ENCODE measurements at places on chromosomes 16 and 17.
A peak's percentile ranks its signal among the peaks of the same experiment; 100 is the strongest.

GRCh38 chr16:56580391-56581048 is 8.8 kb upstream of the MT3 start:
- DNase-seq = no peak

DNA sequence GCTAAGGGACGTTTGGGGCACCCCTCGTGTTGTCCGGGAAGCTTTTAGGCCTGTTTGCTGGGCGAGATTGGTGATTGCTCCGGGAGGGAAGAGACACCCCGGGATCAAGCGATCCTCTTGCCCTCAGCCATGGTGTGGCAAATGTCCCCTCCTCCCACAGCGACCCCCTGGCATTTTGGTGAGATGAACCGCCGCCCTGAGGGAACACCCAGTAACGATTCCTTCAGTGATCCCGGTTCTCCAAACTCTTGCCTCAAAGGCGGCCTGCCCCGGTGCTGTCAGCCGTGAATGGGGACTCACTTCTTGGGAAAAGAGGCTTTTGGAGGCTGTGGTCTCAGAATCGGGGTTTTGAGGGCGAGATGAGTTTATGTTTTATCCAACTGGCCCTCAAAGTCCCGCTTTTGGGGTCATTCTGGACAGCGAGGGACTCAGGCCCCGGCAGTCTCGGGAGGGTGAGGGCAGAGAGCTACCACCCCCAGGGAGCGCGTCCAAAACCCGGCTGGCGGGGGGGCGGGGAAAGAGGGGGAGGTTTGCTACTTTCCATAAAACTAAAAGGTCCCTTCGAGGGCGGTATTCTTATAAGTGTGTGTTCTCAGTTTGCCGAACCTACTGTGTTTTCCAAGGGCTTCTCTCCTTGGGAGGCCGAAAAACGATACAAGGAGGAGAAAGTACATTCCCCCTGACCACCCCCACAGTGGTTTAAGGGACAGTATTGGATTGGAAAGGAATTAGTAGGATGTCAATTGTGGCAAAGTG is 232.7 kb downstream of the MRTFB start:
- DNase-seq = no peak

- peak; percentile 71 for DNase-seq
Observed at GRCh38 chr17:33113276-33113990, 121.8 kb downstream of the SPACA3 start.

DNA sequence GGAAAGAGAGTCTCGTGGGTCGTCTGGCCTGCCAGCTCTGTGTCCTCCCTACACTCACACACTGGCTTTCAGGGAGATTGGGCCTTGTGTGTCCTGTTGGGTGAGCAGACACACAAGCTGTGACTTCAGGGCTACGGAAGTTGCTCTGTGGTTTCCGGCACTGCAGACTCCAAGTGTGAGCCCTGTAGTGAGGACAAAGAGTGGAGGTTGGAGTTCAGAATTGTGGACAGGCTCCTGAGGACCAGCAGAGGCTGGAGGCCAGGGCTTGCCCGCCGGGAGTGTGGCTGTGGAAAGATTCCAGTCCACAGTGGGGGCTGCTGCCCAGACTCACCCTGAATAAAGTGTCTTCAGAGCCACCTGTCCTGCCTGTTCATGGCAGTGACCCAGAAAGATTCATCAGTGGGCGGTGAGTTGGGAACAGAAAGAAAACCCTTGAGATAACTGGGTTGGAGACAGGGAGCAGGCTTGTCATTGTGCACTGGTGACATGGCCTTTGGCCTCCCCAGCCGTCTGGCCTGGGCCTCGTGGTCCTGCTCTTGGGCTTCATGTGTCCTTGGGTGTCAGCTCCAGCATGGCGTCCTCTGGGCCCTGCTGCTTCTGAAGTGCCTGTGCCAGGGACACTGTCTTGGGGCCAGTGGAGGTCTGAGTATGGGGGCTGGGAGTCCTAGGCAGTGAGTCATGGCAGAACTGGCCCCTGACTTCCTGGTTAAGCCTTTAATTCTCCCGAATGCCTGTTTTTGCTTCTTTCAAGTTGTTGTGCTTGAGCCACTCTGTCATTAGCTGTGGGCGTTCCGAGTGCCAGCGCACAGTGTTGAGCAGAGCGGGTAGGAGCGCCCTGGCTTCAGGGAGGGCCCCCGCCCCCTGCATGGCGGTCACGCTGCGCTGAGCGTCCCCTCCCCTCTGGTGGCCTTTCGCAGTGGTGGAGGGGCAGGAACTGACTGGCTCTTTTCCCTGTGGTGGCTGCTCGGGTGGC is 19.9 kb upstream of the ZNF750 start:
- peak; percentile 86 for DNase-seq

DNA sequence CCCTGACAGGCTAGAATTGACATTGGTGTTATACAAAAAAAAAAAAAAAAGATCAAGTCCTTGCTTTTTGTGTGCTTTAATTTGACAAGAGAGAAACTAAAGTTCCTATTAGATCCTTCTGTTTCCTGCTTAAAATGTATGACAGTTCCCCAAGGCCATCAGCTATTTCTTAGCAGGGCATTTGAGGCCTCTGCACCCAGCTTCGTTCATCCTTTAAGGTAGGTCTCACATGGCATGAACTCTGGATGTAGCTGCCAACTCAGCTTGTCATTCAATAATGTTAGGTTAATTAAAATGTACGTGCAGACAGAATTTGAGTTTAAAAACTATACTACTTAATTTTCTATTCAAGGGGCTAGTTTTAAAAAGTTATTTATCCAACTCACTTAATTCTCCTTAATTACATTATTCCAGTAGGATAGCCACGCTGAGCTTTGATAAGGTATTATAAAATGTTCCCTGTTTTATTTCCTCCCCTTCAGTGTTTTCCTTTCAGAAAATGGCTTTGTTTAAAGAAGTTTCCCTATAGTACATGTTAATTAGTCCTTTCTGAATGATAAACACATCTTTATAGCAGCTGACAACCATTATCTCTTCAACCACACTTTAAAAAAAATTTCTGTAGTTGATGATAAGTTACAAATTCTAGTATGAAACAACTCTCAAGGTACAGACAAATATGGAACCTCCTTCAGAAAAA is 1.2 kb upstream of the RFFL start:
- no peak for DNase-seq

All from fibroblast of lung (primary cell).